ENCODE measurements at places on chromosomes 5 and 9.

DNA sequence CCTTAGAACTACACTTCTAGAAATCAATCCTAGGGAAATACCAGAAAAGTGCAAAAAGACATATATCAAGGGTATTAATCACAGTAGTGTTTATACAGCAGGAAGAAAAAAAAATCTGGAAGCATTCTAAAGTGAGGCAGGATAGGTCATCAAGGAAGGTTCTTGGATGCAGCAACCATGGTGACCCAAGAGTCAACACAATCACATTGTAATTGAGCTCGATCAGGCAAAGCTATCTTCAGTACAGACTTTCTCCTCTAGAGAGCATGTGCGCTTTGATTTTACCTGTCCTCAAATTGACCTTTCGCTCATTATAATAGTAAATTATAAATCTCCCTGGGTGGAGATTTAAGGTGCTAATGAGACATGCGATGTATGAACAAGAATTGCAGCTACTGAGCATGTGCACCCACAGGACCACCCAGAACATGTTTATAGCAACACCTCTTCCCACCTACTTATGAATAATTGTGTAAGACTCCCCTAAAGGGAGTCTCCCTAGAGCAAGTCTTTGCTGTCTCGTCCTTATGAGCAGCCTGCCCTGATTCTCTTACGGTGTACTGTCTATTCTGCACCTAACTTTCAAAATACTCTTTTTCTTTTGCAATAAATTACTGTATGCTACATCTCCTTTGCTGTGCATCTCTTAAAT is 297.7 kb downstream of the ATPSCKMT start:
- DNase-seq = no peak

- no peak for DNase-seq
Observed at GRCh38 chr9:126095546-126096190, 231.0 kb upstream of the MVB12B start.

DNA sequence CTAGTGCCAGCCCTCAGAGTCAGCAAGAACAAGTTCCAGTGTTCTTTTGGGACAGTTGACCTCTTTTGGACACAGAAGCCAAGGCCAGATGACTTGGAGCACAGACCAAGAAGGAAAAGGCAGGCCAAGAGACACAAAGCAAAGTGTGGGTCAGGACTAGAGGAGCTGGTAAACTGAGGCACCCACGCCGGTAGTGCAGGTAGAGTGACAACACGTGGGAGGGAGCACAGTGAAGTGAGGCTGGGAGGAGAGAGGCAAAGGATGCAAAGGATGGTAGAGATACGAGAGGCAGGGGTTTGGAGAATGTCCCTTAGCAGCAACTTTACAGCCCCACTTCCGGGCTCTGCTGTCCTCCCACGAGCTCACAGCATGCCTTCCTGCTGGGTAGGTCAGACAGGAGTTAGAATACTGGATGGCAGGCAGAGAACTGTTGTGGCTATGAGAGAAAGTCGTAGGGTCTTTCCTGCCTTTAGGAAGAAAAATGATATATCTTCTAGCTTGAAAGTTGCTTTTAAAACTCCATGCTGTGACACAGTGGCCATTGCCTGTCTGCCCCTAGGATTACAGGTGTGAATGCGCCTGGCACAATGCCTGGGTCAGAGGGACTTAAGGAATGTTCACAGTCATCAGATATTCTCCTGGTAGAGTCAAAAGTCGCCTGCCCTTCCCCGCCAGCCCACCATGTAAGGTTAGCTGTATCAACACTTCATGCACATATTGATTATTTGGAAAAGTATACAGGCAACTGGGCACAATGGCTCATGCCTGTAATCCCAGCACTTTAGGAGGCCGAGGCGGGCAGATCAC is 97.9 kb downstream of the PDE8B start:
- no peak for DNase-seq

DNA sequence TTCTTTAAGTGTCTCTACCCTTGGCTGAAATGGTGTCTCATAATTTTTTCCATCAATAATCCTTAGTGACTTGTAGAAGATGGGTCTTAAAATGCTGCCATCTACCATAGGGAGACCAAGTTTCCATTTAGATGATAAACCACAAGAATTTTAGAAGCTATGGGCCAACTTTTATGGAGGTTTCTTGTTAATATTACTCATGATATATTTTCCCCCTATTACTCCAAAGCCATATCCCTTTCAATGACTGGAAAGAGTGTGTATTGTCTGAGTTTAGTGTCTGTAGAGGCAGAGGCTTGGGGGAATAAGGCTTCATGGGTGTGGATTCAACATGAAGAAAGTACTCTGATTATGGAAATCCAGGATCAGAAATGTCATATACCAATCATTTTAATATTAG is 507.3 kb upstream of the TNC start:
- DNase-seq = no peak

- DNase-seq = no peak
Observed at GRCh38 chr9:14014218-14014617, 299.7 kb downstream of the NFIB start.

- DNase-seq = no peak
Observed at GRCh38 chr5:134114886-134115805, 665 bp downstream of the TCF7 start.

GRCh38 chr5:167166696-167167095 is 1124.7 kb upstream of the WWC1 start:
- no peak for DNase-seq

DNA sequence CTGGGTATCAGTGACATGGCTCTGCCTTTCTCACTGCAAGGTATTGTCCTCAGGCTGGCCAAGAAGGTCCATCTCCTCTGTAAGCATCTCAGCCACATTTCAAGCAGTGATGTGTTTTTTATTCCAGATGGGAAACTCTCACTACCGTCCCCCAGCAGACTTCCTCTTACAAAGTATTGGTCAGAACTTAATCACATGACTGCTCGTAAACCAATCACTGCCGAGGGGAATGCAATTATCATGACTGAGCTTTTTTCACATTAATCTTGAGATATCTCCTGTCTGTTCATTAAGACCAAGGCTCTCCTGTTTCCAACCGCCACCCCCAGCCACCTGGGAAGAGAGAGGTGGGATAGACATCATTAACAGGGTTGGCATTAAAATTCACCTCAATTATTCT is 76.4 kb downstream of the BNC2 start:
- DNase-seq = no peak

Measured in stimulated activated CD8-positive, alpha-beta memory T cell treated with anti-CD3 and anti-CD28 coated beads, Interleukin-15, amount 100 ng/mL, for 24 hours (primary cell).